Lower leg skin (tissue), 4 donors: ENCODE measurements at places on chromosomes 16 and 17. TPM values are rescaled to one million over a fixed set of nuclear protein-coding genes. Genes with fewer than 3 reads are reported as not detected.

The NAGS gene
- total RNA-seq: 3.7 TPM

The ALOX15B gene
- 13.9 TPM for total RNA-seq

DNA sequence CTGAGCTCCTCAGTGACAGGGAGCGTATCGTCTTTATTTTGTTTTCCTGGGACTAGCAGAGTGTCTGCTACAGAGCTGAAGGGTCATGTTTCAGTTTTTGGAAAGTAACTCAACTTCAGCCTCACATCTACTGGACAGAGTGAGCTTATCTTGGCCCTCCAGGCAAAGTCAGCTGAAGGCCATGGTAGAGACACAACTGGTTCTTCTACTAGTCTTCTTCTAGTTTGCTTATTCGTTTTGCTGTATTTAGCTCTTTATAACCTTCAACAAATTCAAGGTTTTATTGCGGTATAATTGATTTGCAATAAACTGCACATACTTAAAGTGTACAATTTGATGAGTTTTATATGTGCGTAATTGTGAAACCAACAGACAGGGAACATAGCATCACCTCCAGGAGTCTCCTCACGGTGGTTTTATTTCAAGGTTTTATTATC, 6.1 kb upstream of the PRKCA start:
- DNase-seq: no peak

DNA sequence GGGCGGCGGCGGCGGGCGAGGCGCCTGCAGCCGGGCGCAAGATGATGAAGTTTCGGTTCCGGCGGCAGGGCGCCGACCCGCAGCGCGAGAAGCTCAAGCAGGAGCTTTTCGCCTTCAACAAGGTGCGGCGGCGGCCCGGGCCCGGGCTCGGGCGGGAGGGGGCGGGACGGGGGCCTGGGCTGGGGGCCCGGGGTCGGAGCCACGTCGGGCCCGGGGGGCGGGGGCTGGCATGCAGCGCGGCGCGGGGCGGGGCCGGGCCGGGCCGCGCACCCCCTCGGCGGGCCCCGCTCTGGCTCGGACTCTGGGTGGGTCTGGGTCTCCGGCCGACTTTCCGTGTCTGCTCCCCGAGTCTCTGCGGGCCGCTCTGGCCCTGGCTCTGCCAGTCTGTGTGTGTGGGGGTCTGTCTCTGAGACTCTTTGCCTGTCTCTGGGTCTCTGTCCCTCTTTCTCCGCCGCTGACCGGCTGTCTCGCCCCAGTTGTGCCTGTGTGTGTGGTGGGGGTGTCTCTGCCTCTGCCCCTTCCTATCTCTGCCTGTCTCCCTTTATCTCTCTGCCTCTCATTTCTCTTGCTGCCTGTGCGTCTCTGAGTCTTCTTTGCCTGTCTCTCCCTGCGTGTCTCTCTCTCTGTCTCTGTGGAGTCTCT, 328 bp downstream of the LLGL1 start:
- no peak for DNase-seq

The CA5A gene
- not detected for total RNA-seq

The DNAH17 gene
- 5.9 TPM for total RNA-seq

The EVI2B gene
- total RNA-seq: 2.0 TPM

DNA sequence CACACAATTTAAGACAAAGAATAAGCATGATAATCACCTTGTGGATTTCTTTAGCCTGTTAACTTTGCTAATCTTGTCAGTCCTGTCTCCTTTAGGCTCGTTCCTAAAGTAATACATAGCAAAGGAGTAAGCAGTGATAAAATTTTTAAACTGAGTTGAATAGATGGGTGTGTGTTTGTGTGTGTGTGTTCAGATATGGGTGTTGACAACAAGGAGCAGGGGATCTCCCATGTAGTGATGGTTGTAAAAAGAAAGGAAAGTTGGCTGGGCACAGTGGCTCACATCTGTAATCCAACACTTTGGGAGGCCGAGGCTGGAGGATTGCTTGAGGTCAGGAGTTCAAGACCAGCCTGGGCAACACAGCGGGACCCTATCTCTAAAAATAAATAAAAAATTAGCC, 44.6 kb upstream of the KCNJ2 start:
- DNase-seq: no peak
